ENCODE measurements at places on chromosomes 3 and 15.

GRCh38 chr3:71565316-71565715 is 18.2 kb downstream of the FOXP1 start:
- DNase-seq: no peak

DNA sequence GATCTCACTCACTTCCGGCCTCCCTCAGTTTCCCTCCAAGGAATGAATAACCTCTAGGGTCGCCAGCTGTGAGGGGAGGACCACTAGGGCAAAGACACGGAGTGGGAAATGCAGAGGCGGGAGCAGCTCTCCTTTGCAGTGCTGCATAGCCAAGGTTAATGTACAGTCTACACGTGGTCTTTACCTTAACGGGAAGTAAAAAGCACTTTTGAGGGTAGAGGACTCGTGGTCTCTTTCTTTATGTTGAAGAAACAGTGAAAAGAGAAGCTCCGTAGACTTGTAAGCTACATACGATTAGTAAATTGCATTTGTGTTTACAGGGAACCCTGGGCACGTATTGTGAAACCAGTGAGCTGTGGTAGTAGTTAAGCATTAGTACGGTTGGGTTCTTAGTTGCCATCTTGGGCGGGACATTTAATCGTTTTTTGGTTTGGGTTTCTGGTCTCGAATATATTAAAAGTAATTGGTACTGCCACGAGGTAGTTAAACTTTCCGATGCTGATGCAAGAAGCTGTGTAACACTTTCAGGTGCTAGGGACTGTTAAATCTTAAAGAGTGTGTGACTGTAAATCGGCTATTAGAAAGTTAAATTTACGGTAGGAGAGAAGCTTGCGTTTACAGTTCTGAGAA is 828 bp downstream of the U2SURP start:
- no peak for DNase-seq

DNA sequence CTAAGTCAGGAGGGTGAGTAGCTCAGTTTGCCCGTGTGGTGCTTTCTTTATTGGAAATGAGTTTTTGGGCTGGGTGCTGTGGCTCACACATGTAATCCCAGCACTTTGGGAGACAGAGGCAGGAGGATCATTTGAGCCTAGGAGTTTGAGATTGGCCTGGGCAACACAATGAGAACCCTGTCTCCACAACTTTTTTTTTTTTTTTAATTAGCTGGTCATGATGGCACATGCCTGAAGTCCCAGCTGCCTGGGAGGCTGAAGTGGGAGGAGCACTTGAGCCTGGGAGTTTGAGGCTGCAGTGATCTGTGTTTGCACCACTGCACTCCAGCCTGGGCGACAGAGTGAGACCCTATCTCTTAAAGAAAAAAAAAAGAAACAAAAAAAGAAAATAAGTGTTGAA is 174.9 kb downstream of the NSMCE3 start:
- no peak for DNase-seq

DNA sequence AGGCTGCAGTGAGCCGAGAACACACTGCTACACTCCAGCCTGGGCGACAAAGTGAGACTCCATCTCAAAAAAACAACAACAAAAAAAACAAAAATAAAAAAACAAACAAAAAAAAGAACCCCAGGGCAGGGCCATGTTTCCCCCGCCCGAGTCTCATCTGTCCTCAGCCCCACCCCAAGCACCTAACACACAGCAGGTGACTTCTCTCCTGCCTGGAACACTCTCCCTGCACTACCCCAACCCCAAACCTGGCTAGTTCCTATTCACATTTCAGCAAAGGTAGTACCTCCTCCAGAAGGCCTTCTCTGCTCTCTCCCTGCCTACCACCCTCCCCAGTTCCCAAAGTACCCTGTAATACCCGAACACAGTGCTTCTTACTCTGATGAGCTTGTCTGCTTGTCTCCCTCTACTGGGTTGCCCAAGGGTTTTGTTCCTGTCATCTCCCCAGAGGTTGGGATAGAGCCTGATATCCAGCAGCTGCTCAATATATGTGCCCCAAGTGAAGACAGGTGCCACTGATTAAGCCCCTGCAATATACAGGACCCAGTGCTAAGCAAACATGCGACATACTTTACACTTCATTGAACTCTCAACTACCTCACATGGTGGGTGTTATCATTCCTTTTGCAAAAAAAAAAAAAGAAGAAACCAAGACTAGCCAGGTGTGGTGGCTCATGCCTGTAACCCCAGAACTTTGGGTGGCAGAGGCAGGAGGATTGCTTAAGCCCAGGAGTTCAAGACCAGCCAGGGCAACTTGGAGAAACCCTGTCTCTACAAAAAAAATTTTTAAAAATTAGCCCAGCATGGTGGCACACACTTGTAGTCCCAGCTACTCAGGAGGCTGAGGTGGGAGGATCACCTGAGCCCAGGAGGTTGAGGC is 103.6 kb downstream of the DAPK2 start:
- DNase-seq: no peak

DNA sequence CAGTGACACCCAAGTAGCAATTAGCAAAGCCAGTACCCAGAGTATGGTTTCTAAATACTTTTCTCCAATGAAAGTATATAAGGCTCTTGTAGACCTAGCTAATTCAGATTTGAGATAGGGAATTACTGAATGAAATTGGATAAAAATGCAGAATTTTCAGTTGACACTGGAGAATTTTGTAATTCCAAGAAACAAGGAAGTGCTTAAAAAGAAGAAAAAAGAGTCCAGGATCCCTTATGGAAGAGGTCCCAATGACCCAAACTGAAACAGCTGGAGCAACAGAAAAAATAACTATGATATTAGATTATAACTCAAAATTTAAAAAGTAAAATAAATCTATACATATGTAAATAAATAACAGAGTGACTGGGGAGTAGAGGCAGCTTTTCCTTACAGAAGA is 335.2 kb downstream of the C3orf38 start:
- DNase-seq: no peak

- DNase-seq: no peak
These were observed at the start of gene HYAL2 for GRCh38 chr3:50322386-50323091. Gene HYAL2 (minus strand): TSS chr3:50322745. CDS start chr3:50320489, 2,256 bp downstream.

- no peak for DNase-seq
These were observed 98.6 kb upstream of the PRR20G start for GRCh38 chr3:127386490-127386889.

- no peak for DNase-seq
These were observed 7.6 kb downstream of the TLNRD1 start for GRCh38 chr15:81008312-81008711.

DNA sequence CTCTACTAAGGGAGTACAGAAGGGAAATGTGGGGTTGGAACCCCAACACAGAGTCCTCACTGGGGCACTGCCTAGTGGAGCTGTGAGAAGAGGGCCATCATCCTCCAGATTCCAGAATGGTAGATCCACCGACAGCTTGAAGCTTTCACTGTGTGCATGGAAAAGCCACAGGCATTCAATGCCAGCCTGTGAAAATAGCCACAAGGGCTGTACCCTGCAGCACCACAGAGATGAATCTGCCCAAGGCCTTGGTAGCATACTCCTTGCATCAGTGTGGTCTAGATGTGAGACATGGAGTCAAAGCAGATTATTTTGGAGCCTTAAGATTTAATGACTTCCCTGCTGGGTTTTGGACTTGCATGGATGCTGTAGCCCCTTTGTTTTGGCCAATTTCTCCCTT is 39.3 kb upstream of the KCNMB2 start:
- DNase-seq: no peak

GRCh38 chr3:145182196-145182911 is 978.6 kb downstream of the PLOD2 start:
- DNase-seq: no peak

DNA sequence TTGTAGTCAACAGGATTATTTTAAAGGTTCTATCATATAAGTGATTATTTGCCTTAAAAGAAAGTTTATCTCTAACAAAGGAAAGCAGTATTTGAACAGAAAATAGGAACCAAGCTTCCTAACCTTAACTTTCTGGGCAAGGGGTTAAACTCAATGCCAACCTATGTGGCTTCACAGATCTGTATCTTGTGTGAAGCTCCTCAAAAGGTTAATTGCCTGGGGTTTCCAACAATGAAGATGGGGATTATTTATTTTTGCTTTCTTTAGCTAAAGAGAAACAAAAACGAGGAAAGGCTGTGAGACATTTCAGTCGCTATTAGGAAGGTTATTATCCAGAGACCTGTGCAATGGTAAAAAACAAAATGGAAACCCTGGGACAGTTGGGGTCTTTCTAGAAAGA is 1.1 kb upstream of the WDR82 start:
- DNase-seq: no peak
